ENCODE measurements at places on chromosomes 7 and 10.

GRCh38 chr10:69816521-69816920 lies 14.8 kb downstream of the COL13A1 start:
- no peak for DNase-seq

GRCh38 chr10:11527691-11528255 lies 83.7 kb downstream of the USP6NL start:
- no peak for DNase-seq

- no peak for DNase-seq
These were observed 27.3 kb downstream of the GNG11 start for GRCh38 chr7:93948873-93949272.

GRCh38 chr10:124293616-124294449 lies 124.9 kb downstream of the OAT start:
- DNase-seq, result no peak

- DNase-seq, result no peak
These were observed 160.5 kb upstream of the FERD3L start for GRCh38 chr7:19305698-19306097.

- DNase-seq, result no peak
These were observed 196.9 kb upstream of the CNTNAP2 start for GRCh38 chr7:145919712-145920111.

DNA sequence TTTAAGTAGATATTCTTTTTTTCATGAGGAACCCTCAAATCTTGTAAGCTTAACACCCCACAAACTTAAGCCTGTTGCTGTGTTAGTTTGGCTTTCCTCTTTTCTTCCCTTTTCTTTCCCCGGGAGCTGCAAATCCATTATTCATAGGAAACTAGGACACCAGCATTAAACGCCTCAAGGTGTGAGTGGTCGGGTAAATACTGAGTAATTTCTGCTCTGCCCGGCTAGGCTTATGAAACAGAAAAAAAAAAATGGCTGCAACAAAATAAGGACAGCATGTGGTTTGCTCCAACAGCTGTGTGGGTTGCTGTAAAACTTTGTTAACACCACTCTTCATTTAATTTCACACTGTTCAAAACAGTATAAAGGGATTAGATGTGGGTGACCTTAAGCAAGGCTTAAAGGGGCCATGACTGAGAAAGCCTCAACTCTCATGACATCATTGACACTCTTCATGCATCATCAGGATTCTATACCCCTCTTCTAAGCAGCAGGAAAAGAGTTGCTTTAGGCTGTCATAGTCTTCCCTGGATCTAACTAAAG lies 104.1 kb downstream of the AOAH start:
- DNase-seq, result no peak

GRCh38 chr7:54811041-54811845 lies 52.2 kb upstream of the SEC61G start:
- no peak for DNase-seq

GRCh38 chr7:16211402-16211925 lies 209.9 kb downstream of the CRPPA start:
- DNase-seq, result no peak

DNA sequence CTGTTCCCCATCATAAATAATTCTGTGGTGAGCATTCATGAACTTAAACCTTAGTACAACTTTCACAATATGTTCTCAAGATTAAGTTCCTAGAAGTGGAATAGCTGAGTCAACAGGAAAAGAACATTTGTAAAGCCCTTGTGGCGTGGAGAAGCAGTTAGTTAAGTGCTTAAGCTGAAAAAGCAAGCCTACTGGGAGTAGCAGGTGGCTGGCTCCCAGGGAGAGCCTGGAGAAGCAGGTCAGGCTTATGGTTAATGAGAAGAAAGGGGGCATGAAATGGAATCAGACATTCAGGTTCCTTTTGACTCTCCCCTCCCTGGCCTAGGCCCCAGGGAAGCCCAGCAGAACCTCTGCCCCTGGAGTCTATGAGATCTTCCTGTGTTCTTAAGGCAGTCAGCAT lies 35.3 kb downstream of the VSTM4 start:
- peak; percentile 49 for DNase-seq

GRCh38 chr10:77873536-77874380 lies 52.8 kb downstream of the DLG5 start:
- peak; percentile 35 for DNase-seq

DNA sequence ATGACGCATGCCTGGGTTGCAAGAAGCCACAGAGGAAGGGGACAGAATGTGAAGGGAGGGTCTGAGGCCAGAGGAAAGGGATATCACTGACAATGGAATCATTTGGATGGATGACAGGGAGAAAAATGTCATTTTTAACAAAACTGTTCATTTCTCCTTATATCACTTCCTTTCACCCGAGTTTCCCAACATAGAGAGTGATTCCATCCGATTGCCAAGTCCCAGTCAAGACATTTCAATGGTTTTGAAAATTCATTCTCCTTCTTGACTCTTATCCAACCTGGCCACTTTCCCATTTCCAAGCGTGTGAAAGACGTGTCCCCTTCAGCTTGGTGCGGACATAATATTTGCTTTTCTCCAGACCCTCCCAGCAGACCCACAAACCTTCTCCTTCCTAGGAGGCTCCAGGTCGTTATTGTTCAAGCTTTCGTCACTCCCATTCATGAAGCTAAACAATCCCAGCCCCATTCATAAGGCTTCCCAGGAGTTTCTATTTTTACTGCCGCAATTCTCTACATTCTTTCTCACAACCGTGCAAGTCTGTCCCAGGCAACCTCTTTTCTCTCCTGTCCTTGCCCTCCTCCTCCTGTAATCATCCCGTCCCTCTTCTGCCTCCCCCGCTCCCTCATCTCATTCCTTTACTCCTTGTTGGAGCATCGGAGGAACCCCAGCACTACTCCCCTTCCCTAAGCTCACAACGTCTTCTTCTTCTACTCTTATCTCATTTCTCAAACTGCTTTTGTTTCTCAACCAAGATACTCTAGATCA lies 301.3 kb upstream of the KLF6 start:
- DNase-seq, result no peak

DNA sequence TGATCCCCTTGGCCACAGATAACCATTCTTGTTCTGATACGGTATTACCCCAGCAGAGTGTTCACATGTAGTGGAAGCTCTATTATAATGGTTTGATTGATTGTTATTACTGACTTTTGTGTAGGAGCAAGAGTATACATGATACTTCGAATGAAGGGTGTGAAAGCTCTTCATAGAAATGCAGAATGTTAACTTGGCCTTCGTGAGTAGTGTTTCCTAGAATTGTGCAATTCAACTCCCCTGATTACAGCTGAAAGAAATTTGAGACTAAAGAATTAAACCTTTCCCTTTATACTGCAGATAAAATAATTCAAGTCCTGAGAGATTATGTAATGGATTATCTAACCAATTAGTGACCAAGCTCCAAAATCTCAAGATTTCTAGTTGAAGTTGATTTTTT lies 38.2 kb downstream of the MKLN1 start:
- DNase-seq, result no peak

- no peak for DNase-seq
These were observed 20.2 kb upstream of the PAPSS2 start for GRCh38 chr10:87639493-87639892.

GRCh38 chr7:84162584-84162983 lies 32.0 kb downstream of the SEMA3A start:
- no peak for DNase-seq

GRCh38 chr10:1009071-1009494 lies 16.6 kb downstream of the IDI2 start:
- DNase-seq, result no peak

GRCh38 chr7:99791667-99792369 lies 7.8 kb upstream of the CYP3A4 start:
- DNase-seq, result no peak

DNA sequence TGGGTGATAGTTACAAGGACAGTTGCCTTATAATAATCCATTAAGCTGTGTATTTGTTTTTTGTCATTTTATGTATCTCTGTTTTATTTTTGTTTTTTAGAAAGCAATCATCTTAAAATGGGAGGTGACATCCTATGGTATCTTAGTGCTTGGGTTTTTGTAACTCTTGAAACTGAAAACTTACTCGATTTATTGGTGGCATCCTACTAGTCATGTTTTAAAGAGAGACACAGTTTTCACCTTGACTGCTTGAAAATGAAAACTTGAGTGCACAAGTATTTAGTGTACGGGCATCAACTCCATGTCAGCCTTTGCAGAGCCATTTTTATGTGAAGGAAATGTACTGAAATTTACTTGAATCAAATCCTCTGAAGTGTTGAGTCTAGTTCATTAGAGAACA lies 103.8 kb upstream of the SAMD8 start:
- DNase-seq, result no peak

DNA sequence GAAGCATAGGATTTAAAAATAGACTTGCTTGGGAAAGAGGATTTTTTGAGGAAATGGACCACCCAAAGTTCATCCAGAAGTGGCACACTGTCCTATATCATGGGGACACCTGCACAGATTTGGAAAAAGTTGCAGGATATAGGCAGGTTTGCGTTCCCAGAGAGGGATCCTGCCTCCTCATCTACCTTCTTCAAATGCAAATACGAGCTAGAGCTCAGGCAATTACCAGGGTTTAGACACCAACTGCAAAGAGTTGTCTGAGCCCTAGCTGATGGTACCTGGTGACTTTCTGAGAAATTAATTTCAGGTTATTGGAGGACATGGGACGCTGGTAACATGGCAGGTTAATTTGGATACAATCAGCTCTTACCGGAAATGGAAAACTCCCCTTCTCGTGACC lies 423.7 kb upstream of the MTPN start:
- no peak for DNase-seq

GRCh38 chr7:1200045-1200444 lies 32.6 kb upstream of the UNCX start:
- no peak for DNase-seq

DNA sequence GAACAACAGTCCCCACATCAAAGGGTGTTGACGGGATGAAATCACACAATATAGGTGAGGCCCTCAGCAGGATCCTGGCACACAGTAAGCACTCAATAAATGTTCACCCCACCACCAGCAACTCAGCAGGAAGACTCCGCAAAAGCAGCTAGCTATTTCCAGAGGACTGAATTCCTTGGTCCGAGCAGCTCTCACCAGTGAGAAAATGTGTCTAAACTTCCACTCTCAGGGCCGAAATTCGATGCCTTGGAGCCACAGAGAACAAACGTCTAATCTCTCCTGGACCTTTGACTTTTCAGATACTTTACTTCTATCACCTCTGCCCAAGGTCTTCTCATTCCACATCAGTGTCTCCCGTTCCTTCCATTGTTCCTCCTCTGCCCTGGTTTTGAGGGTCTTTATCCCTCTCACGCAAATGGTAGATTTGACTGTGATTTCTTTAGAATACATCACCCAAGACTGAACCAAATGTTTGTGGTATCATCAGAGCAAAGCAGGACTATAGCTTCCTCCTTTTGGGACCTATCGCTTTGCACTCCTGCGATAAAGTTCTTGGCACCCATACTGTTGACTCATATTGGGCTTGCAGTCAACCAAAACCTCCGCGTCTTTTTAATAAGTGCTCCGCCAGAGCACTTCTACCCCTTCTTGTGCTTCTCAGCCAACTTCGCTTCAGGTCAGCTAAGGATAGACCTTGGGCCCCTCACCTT lies 903 bp upstream of the NT5C2 start:
- DNase-seq, result no peak

DNA sequence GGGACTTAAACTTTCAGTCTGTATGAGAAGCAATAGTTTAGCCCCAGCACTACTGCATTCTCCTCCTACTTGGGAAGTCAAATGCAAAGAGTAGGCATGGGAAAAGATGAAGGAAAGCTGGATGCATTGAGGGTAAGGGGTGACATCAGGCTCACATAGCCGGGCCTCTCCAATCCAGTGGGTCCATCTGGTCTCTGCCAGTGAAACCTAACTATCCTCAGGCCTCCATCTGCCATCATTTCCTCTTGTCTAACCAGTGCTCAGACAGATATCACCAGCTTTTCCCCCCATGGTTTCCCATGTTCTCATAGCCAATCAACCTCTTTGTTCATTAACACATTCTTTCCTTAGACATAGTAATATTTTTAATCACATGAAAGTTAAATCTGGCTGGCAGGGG lies 118.3 kb downstream of the DGKI start:
- no peak for DNase-seq

GRCh38 chr10:4719036-4719435 lies 107.0 kb upstream of the AKR1E2 start:
- DNase-seq, result no peak

DNA sequence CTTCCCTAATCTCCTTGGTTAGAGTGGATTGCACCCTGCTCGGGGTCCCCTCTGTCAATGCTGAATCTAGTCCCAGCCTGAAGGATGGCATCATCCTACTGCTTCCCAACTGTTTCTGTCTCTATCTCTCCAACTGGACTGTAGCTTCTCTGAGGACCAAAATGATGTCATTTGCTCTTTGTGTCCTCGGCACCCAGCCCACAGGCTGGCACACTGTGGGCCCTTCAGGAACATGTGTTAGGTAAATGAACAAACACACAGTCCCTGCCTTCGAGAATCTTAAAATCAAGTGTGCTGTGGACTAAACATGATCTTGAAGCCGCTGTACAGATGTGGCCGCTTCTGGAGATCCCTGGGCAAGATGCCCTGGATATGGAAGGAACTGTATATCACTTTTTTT lies 5.0 kb upstream of the CDH23 start:
- no peak for DNase-seq

All from left ventricle myocardium superior (tissue), 1 donor.